ENCODE measurements at places on chromosomes 12 and 14.

GRCh38 chr12:114479831-114480230 is 73.9 kb upstream of the TBX5 start:
- DNase-seq = no peak

DNA sequence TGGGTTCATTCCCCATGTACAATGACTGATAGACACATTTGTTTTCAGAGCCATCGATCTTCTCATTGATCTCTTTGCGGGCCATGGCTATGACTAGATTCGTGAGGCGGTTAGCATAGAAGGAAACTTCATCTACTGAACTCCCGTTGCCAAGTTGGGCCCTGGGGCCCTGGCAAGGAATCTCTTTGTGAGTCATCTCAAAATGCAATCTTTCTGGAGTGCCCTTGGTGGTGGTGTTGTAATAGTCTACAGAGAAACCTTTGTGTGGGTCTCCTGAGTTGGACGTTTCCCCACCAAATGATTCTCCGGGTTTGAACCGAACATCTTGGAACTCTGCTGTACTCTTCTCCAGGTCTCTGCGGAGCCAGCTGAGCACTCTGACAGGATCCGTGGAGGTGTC is 20.4 kb downstream of the AKAP3 start:
- DNase-seq = no peak

DNA sequence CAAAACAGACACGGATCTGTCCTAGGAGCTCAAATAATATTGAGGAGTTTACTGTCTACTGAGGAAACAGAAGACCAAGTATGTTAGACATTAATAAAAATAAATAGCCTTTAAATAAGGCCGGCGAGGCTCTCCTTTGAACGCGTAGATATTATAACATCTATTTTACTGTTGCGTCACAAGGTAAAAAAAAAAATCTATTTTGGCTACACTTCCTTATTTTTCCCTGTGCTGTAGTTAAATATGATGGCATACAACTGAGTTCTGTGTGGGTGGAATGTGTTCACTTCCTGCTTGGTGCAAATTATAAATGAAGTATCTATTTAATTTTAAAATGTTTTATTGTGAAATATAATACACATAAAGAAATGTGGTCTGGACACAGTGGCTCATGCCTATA is 17.2 kb upstream of the RAD52 start:
- no peak for DNase-seq

DNA sequence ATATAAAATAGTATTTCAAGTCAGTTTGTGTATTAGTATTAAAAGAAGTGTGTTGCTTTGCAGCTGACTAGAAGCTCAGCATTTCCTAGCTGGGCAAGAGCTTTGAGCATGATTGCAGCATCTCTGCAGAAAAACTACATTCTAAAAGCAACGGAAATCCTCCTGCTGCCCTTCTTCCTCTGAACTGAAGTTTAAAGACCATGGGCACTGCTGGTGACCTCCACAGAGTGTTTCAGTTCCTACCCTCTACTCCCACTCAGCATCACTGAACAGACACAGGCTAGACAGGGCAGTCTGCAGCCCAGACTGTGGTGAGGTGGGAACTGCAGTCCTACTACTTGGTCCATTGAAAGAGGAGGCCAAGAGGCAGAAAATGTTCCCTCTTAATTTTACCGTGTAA is 59.0 kb downstream of the FAR2 start:
- DNase-seq = no peak

DNA sequence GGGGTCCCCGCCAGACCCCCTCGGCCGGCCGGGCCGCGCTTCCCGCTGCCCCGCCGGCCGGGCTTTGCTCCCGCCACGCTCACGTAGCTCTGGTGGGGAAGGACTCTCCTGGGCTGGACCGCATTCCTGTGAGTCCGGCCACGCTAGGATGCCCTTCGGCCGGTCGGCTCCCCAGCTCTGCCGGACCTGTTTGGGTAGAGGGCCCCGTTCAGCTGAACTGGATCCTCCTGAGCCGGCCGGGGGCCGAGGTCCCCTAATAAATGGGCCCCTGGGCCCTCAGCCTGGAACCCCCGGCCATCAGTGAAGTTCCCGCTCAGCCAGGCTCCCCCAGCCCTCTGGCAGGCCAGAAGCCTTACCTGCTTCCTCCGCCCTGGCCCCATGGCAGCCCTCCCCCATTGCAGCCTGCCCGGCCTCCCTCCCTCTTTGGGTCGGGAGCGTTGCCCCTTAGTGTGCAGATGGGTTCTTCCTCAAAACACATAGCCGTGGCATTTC is 593 bp downstream of the UNC119B start:
- no peak for DNase-seq

Data from NCI-H187 (cell line).